Stimulated activated CD8-positive, alpha-beta memory T cell treated with anti-CD3 and anti-CD28 coated beads, Interleukin-4, amount 100 ng/mL, for 4 hours (primary cell): ENCODE measurements at places on chromosomes 13 and 19.

GRCh38 chr19:40612831-40613689 lies 11.9 kb downstream of the LTBP4 start:
- DNase-seq: peak; percentile 66

- DNase-seq: no peak
These were observed 75.3 kb upstream of the SCEL start for GRCh38 chr13:77460195-77460594.

DNA sequence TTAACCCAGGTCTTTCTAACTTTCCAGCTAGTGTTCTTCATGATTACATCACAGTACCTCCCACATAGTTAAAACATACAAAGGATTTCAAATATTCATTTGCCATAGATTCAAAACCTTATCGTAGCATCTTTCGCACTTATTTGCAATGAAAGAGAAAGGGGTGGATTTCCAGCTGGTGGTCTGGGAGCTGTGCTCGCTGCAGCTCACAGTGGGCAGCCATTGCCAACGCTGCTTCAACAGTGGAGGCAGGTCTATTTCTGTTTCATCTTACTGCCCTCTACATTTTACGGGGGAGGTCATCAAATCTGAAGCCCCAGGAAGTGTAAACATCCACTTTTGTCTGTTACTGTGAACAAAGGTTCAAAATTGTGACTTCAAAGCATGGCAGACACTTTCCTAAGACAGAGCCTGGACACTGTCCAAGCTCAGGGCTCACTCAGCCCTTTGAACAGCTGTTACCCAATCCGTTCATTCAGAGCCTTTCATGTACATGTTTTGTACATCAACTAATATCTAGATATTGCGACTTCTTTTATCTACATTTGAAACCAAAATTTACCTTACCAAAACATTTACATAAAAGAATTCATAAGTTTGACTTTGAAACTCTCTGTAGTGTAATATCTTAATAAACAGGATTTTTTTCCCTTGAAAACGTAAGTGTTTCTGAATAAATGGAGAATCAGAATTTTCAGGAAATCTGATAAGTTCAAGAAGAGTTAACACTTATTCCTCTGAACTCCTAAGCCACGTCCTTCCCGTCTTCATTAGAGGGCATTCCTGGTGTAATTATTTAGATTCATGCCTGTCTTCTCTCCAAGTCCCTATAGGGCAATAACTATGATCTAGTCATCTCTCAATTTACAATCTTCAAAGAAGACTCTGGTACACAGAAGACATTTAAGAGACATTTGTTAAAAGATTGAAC lies 25.1 kb downstream of the STARD13 start:
- DNase-seq: no peak

GRCh38 chr19:2099937-2100718 lies 3.4 kb downstream of the IZUMO4 start:
- DNase-seq: no peak

- DNase-seq: no peak
These were observed at the start of gene TMEM238 for GRCh38 chr19:55384131-55384919. Gene TMEM238 (minus strand): TSS chr19:55384292. CDS start chr19:55384259, 33 bp downstream.

- no peak for DNase-seq
These were observed 15.1 kb downstream of the NCR1 start for GRCh38 chr19:54921082-54921481.

GRCh38 chr19:55930996-55931515 lies 1.1 kb downstream of the NLRP13 start:
- DNase-seq: no peak

DNA sequence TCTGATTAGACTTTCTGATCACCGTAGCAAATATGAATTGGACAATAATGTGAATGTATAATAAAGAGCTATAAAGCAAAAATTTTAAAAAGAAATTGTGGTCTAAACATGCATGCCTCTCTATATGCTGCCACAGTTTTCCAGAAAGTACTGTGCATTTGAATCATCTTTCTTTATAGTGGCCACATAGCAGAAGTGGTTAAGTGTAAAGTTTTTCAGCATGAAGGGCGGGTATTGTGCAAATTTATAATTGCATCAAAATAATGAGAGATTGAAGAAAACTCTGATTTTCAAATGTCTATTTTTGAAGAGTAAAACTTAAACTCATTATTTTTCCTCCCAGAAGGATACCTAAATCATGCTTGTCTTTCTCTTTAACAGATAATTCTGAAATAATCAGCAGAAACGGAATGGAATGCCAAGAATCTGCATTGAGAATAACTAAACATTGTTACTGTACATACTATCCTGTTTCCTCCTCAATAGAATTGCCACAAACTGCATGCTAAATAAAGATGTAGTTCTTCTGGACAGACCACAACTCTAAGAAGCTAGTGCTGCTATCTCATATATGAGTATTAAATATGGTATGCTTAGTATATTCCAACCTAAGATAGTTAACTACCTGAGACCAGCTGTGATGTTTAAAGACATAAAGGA lies 42.9 kb upstream of the RAP2A start:
- no peak for DNase-seq

DNA sequence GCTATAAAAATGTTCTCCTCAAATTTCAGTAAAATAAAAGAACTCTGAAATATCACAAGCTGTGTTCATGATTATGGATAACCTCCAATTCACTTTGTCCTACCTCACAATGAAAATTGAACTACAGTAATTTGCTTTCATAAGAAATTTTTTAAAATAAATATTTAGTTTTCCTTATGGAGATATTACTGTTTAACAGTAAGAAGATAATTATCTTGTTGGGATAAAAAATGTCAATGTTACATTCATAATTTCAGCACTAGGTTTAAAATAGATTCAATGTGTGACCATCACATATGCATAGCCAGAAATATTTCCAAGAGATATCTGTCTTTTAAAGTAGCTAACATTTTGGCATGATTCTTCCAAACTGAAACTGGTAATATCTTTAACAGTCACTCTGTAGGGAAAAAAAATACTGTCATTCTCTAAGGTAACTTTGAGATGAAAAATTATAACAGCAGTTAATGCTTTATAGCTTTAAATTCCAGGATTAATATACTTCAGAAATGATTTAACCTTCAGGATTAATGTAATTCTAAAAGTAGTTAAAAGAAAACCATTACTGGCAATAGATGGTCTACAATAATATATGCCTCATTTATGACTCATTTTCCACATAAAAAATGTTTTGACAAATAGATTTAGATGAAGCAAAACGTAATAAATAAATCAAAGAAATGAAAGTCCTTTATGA lies 91.3 kb downstream of the SPRY2 start:
- DNase-seq: no peak

GRCh38 chr19:28963486-28964250 lies 249.3 kb downstream of the UQCRFS1 start:
- DNase-seq: no peak

GRCh38 chr19:58380037-58380661 lies 681 bp downstream of the ZNF837 start:
- DNase-seq: no peak

DNA sequence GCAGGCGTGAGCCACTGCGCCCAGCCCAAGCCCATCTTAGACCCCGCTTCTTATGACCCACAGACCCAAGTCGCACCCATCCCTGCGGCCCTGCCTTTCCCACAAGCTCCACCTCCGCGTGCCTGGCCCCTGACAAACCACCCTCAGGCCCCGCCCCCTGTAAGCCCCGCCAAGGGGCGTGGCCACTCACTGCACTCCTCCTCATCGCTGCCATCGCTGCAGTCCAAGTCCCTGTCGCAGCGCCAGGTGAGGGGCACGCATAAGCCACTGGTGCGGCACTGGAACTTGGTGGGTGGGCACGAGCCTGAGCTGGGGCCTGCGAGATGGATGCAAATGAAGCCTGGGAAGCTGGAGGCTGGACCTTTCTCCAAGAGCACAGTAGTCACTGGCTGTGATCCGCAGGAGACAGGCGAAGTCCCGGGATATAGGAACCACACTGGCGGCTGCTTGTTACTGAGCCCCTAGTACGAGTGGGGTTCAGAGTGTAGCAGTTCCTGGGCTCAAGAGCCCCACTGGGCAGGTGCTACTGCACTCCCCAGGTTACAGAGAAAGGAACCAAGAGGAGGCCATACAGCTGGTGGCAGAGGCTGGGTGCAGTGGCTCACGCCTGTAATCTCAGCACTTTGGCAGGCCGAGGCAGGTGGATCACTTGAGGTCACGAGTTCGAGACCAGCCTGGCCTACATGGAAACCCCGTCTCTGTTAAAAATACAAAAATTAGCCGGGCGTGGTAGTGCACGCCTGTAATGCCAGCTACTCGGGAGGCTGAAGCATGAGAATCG lies 3.1 kb downstream of the CD320 start:
- DNase-seq: no peak

DNA sequence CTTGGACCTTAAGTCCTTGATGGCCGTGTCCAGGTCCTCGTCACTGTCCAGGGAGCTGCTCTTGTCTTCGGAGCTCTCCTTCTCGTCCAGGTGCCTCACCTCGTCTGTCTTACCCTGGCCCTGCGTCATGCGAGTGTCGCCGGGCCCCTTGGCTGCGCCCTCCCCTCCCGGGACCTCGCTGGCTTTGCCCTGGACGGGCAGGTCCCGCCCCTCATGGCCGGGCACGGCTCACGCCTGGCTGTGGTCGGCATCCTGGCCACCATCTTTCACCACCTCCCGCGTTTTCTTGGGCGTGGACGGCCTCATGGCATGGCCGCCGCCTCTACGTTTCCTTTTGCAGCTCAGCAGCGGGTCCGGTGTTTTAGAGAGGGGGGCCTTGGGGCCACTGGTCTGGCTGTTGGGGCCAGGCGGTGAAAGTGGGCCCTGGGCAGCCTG lies 14.8 kb downstream of the RB1 start:
- DNase-seq: no peak

DNA sequence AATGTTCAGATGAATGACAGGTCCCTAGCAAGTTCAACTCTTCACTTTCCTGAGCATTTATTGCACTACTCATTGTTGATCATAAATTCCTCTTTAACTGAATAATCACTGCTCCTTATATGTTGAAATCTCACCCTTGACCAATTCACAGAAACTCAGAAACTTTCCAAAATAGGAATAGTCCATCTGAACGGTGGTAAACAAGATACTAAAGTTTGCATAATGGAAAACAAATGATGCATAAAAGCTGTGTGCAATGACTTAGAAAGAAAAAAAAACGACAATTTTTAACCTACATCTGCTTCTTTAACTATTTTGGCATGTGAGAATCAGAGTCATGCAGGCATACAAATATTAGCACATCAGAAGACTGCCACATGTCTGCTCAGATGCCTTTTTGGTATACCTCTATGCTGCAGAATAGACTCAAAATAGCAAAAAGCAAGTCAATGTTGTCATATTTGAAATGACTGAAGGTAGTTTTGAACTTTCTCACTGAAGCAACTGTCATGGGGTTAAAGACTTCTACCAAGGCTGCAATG lies 34.8 kb downstream of the SLC10A2 start:
- DNase-seq: no peak

- no peak for DNase-seq
These were observed 12.7 kb downstream of the KDM4B start for GRCh38 chr19:4981681-4981958.

DNA sequence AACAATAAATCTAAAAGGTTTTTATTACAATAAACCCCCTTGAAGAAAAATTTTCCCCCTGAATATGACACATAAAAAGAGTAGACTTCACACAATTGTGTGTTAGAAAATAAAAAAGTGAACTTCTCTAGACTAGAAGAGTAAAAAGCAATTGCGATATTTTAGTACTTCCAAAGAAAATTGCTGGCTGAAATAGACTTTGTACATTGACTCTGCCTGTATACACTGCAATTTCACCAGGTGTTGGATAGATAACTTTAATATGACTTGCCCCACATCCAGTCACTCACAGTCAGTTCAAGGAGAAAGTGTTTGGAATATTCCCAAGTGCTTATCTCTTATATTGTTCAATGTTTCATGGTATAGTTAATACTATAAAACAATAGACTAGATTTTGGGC lies 1780.1 kb upstream of the PCDH20 start:
- no peak for DNase-seq

DNA sequence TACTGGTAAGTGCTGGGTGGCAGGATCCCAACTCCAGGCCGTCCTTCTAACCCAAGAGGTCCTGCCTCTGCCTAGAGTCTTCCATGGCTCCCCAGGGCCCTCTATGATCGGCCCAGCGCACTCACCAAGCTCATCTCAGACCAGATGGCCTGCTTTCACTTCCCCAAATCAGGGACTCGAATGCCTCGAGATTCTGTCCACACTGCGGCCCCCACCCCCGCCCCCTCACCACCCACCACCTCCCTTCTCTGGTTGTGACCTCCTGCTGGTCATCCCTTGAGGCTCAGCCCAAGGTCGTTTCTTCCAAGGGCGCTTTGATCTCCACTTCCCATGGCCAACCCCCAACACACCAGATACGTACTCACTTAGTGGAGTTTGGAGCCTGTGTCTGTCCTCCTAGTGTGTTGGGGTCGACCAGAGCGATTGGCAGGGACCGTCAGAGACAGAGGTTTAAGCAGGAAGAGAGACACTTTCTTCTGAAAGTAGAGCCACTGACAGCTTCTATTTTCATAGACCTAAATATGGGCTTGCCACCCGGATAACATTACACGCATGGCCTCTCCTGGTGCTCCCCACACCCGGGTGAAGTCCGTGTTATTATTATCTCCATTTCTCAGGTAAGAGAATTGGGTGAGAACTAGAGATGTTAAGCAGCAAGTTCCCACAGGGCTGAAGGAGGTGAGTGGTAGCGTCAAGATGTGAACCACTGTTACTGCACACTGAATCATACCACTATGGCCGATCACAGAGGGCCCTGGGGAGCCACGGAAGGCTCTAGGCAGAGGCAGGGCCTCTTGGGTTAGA lies at the start of gene FCER2:
Gene FCER2, minus strand, starts transcription at position 478 of the 804 bp plus-strand sequence. CDS start 2,371 bp downstream, outside the sequence.
- no peak for DNase-seq

- no peak for DNase-seq
These were observed 60.5 kb downstream of the ATP7B start for GRCh38 chr13:51950722-51951121.

DNA sequence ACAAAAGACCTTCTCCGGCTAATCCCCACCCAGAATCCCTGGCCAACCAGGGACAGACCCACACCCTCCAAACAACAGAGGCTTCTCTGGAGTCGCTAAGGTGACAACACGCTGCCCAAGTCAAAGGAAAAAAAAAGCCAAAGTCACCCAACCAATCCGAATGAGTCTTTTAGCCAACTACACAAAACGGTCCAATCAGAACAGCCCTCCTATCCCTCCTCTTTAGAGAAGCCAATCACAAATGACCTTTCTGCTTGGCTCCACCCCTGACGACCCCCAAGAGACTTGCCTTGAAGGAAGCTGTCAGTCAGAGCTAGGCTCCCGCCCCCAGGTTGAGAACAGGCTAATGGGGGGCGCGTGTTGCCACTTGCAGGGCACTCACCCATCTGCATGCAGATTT lies 6.6 kb upstream of the FBXW9 start:
- no peak for DNase-seq

- DNase-seq: peak; percentile 32
These were observed 30.8 kb upstream of the USE1 start for GRCh38 chr19:17184371-17184841.

GRCh38 chr19:1470305-1471009 lies 8.6 kb downstream of the C19orf25 start:
- peak; percentile 49 for DNase-seq

DNA sequence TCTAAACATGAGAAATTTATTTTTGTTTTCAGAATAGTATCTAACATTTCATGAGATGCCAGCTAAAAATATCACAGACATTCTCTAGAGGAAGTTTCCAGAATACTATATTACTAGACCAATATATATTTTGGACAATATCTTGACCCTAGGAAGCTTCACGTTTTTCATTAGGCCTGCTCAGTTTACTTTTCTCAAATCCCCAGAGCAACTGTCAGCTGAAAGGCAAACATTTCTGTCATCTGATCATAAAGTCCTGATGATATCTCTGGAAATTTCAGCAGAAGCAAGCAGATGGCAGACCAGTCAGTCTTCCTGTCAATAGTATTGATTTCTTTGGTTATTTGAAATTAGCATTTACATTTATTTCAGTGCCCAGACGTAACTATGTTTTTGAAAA lies 4.0 kb downstream of the POSTN start:
- DNase-seq: no peak

GRCh38 chr19:22945560-22945959 lies 57.4 kb downstream of the ZNF728 start:
- DNase-seq: no peak
